ENCODE measurements at places on chromosomes 13 and 19.
A peak's percentile ranks its signal among the peaks of the same experiment; 100 is the strongest.

DNA sequence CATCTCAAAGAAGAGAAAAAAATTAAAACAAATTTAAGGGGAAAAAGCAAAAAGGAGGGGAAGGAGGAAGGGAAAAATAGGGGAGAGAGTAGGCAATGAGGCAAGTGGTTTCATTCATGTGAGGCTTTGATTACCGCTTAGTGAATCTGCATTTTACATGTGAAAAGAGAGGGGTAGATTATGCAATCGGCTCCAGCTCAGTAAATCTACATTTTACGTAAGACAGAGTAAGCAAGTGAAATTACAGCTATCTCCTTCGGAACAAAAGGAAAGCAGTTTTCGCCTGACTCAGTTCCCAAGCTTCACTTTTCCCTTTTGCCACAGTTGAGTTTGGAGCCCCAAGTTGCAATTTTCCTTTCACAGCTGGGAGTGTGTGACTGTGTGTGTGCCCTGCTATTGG lies 16.0 kb upstream of the OLFM2 start:
- H3K27ac ChIP-seq = no peak overlapping the region

DNA sequence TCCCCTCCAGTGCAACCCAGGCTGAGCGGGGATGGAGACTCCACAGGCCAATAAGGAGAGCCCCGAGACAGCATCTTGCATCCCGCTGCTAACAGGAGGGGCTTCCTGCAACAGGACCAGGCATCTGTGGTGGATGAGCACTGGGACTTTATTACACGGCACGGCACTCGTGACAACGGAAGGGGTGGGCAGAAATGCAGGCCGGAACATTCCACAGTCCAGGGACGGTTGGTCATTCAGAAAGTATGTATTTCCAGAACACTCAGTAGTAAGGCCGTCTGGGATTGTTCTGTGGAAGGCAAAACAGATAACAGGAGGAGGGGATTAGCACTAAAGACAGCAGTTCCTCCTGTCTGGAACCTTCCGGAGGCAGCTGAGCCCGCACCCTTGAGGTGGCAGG lies 3.3 kb upstream of the TM6SF2 start:
- peaks cover 20% of the 10 kb centered on the region for H3K27me3 ChIP-seq
- peaks cover 27% of the 10 kb centered on the region for H3K36me3 ChIP-seq
- H3K4me1 ChIP-seq = no peaks in the 10 kb centered on the region
- H3K27ac ChIP-seq = no peak overlapping the region
- no peak for DNase-seq

DNA sequence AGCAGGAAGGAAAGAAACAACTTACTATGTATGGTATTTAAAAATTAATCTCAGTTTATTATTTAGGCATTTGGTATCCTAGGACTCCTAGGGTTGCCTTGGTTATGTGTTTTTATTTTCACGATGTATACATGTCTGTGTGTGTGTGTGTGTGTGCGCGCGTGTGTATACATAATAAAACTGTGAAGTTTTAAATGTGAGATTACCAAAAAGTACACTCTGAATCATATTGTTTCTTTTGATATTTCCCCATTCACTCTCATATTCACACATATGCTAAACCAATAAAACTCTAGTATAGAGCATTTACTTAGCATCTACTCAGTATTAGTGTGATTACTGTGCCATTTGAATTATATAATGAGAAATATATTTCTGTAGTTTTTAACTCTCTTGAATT lies 30.8 kb upstream of the NDFIP2 start:
- no peak for DNase-seq

- H3K27me3 ChIP-seq = no peaks in the 10 kb centered on the region
- no peaks in the 10 kb centered on the region for H3K4me1 ChIP-seq
- DNase-seq = no peak
- no peak overlapping the region for H3K27ac ChIP-seq
Observed at GRCh38 chr13:88071371-88071770, 400.2 kb downstream of the SLITRK5 start.

DNA sequence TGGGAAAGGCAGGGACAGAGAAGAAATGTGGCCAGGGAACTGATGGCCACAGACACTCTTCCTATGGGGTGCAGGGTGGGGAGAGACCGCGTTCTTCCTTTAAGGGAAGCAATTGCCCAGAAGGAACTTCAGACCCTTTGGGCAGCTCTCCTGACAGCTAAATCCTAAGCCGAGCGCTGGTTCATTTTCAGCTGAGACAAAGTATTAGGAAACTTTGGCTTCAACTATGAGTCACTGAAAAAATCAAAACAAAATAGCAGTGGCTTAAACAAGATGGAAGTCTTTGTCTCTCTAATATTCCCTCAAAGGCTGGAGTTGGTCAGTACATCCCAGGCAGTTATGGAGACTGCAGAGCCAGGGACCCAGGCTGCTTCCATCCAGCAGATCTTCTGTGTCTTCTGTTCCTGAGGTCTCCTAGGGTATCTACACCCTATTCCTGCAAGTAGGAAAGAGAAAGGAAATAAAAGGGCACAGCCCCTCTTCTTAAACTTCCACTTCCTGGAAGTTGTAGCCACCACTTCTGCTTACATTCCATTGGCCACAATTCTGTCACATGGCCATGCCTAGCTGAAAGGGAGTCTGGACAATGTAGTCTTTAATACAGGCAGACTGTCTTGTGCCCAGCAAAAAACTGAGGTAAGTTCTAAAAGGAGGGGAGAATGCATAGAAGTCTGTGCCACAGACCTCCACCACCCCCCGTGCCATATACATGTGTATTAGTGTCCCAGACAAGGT lies 163.5 kb downstream of the KATNAL1 start:
- H3K4me3 ChIP-seq = peak overlapping the region; percentile 28
- peaks cover 8% of the 10 kb centered on the region for H3K36me3 ChIP-seq
- H3K27ac ChIP-seq = peak overlapping the region; percentile 90
- peaks cover 4% of the 10 kb centered on the region for H3K27me3 ChIP-seq
- no peak for DNase-seq
- peaks cover 73% of the 10 kb centered on the region for H3K4me1 ChIP-seq

DNA sequence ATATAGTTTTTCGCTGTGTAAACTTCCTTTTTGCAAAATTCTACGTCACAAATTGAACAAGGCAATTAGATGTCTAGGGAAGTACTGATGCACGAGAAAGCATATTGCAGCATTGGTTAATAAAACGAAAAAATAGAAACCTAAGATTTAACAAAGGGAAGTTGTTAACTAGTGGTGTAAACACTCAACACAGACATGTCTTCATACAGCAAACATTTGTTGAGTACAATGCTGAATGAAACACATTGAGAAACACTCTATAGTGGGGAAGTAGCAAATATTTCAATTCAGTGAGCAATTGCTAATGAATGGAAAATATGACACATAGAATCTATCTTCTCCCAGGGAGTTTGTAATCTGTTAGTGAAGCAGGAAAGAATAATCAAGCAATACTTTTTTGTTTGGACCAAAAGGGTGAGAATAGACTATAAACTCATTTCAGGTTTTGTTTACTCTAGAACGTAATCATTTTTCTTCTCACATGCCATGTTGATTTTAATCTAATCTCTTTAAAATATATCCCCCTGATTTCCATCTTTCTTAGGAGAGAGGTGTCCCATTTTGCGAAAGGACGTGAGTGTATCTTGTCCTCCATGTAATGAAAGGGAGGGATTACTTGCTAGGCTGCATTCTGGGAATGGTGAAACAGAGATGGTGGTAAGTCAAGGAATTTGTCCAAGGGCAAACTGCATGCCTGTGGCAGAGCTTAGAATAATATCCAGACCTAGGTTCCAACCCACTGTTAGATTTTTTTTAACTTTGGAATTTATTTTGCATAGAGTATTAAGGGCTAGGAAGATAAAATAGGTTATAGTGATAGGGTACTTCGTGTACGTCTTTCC lies 1.7 kb upstream of the ANKRD10 start:
- H3K27me3 ChIP-seq = peaks cover 2% of the 10 kb centered on the region
- H3K4me1 ChIP-seq = peaks cover 57% of the 10 kb centered on the region
- H3K36me3 ChIP-seq = peaks cover 16% of the 10 kb centered on the region
- peak overlapping the region; percentile 84 for H3K4me3 ChIP-seq
- peak overlapping the region; percentile 15 for H3K27ac ChIP-seq

- H3K4me1 ChIP-seq = no peaks in the 10 kb centered on the region
- DNase-seq = no peak
- H3K4me3 ChIP-seq = no peak overlapping the region
- H3K27me3 ChIP-seq = peaks cover 16% of the 10 kb centered on the region
- no peak overlapping the region for H3K27ac ChIP-seq
- no peaks in the 10 kb centered on the region for H3K36me3 ChIP-seq
Observed at GRCh38 chr19:16301999-16302694, 22.5 kb upstream of the KLF2 start.

DNA sequence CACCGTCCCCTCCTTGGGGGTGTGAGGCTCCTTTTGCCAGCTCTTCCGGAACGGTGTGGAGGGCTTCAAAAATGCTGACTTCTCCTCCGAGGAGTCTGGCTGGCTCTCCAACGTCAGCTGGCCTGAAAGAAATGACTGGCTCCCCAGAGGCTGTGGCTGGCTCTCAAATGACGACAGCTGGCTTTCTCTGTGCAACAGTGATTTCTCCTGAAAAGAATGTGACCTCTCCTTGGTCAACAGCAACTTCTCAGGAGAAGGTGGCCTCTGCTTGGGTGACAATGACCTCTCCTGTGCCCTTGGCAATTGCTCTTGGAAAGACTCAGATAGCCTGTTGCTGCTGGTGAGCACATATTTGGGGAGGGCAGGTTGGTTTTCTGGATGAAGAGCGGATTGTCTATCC lies 29.2 kb downstream of the ONECUT3 start:
- H3K27me3 ChIP-seq = peaks cover 26% of the 10 kb centered on the region
- H3K27ac ChIP-seq = no peak overlapping the region
- DNase-seq = no peak
- no peak overlapping the region for H3K4me3 ChIP-seq
- H3K4me1 ChIP-seq = no peaks in the 10 kb centered on the region
- no peaks in the 10 kb centered on the region for H3K36me3 ChIP-seq

- no peak for DNase-seq
- no peak overlapping the region for H3K4me3 ChIP-seq
- H3K27me3 ChIP-seq = peaks cover 2% of the 10 kb centered on the region
- no peaks in the 10 kb centered on the region for H3K4me1 ChIP-seq
Observed at GRCh38 chr19:7575434-7576040, 20.1 kb upstream of the CAMSAP3 start.

- H3K4me1 ChIP-seq = peaks cover 45% of the 10 kb centered on the region
- H3K4me3 ChIP-seq = peak overlapping the region; percentile 47
- H3K27ac ChIP-seq = no peak overlapping the region
- no peak for DNase-seq
Observed at GRCh38 chr19:49338691-49339300, 3.6 kb downstream of the CD37 start.

DNA sequence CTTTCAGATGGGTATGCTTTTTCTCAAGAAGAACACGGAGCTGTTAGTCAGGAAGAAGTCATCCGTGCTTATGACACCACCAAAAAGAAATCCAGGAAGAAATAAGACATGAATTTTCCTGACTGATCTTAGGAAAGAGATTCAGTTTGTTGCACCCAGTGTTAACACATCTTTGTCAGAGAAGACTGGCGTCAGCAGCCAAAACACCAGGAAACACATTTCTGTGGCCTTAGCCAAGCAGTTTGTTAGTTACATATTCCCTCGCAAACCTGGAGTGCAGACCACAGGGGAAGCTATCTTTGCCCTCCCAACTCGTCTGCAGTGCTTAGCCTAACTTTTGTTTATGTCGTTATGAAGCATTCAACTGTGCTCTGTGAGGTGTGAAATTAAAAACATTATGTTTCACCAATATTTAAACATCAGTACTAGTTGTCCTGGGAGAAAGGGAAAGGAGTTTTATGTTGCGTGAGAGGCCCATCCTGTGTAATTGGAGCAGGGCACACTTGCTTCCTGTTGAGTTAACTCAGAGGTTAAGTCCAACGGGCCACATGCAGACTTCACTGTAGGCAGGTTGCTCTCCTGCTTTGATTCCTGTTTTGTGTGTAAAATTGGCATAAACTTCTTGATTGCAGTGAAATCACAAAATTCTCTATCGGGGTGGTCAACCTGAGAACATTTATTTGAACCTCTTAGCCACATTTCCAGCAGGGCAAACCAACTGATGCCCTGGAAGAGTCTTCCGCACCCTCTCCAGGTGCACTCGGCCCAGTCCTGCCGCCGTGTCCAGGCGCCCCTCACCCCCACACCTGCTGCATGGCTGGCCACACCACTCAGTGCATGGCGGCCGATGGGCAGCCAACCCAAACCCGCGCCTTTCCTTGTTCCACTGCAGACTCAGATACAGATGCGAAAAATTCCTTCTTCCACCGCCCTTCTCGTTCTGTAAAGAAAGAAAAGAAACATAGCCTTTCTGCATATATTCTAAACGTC lies 31.6 kb downstream of the SHISA2 start:
- H3K27me3 ChIP-seq = peaks cover 5% of the 10 kb centered on the region
- H3K27ac ChIP-seq = no peak overlapping the region
- peaks cover 23% of the 10 kb centered on the region for H3K4me1 ChIP-seq
- no peaks in the 10 kb centered on the region for H3K36me3 ChIP-seq
- H3K4me3 ChIP-seq = no peak overlapping the region
- DNase-seq = no peak

DNA sequence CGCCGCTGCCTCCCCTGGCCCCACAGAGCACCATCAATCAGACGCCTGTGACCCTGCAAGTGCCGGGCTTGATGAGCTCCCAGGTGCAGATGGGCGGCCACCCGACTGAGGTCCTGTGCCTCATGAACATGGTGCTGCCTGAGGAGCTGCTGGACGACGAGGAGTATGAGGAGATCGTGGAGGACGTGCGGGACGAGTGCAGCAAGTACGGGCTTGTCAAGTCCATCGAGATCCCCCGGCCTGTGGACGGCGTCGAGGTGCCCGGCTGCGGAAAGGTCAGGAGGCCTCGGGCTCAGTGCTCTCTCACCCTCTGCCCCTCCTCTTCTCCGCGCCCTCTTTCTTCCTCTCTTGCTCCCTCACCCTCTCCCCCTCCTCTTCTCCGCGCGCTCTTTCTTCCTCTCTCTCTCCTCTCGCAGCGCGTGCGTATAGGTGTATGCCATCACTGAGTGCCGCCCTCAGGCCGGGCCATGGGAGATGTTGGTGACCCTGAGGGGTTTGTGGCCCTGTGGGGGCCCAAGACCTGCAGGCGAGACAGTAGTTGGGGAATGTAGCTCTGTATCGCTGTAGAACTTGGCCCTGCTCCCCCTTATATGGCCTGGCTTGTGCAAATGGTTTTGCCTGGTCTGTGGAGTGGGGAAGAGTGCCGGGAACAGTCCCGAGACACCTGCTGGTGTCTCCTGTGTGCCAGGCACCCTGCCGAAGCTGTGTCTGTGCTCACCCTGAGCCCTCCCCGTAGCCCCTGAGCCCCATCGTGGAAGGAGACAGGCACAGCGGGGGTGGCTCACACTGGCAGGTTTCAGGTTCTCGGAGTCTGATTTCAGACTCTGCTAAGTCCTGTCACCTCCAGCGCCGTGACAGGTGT lies 5.4 kb upstream of the EPN1 start:
- peaks cover 14% of the 10 kb centered on the region for H3K4me1 ChIP-seq
- peaks cover 49% of the 10 kb centered on the region for H3K36me3 ChIP-seq
- H3K27me3 ChIP-seq = no peaks in the 10 kb centered on the region
- H3K4me3 ChIP-seq = no peak overlapping the region
- no peak overlapping the region for H3K27ac ChIP-seq

GRCh38 chr13:113764793-113765563 lies 6.0 kb downstream of the TMEM255B start:
- no peak overlapping the region for H3K4me3 ChIP-seq
- no peak for DNase-seq
- H3K27ac ChIP-seq = no peak overlapping the region
- H3K36me3 ChIP-seq = peaks cover 2% of the 10 kb centered on the region
- H3K27me3 ChIP-seq = peaks cover 29% of the 10 kb centered on the region
- no peaks in the 10 kb centered on the region for H3K4me1 ChIP-seq

GRCh38 chr13:35744566-35745178 lies 268.2 kb upstream of the MAB21L1 start:
- no peaks in the 10 kb centered on the region for H3K27me3 ChIP-seq
- no peak overlapping the region for H3K4me3 ChIP-seq
- H3K36me3 ChIP-seq = no peaks in the 10 kb centered on the region
